ENCODE measurements at places on chromosomes 13 and 19.

DNA sequence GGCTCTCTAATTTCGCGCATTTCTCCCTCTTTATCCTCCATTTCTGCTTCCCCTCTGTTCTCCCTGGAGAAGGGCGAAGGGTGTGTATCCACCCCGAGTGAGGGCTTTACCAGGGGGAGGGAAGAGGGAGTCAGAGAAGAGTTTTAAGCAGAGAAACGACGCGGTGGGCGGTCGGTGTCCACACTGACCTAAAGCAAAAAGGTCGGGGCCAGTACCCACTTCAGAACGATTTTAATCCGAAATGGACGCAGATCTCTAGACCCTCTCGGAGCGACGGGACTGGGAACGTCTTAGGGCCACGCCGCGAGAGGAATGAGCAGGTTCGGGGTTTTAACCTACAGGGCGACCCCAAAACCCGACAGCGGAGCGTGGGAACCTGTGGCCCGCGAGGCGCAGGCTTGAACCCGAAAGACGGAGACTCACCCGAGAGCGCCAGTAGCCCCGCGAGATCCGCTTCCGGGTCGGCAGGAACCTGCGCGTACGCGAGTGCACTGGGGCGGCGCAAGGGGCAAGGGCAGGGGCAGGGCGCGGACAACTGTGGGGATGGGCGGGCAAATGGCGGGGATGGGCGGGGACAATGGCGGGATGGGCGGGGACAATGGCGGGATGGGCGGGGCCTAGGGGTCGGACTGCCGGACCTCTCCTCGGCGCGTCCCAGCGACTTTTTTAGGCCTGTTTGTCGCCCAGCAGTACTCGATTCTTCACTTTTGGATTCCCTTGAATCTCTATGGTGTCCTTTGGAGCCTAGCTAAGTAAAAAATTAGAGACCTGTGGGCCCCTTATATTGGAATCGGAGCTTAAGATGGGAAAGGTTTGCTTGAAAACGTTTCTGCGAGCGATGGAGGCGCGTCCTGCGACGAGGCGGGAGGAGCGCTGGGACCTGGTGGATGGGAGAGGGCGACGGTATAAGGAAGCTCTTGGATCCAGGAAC, at the start of gene ZNF677:
ZNF677 (minus strand) TSS at position 463 of the 931 bp plus-strand sequence. CDS start 3,323 bp downstream, outside the sequence.
- DNase-seq, result peak; percentile 91

- no peak for DNase-seq
These were observed 12.3 kb downstream of the DPF1 start for GRCh38 chr19:38211766-38212165.

DNA sequence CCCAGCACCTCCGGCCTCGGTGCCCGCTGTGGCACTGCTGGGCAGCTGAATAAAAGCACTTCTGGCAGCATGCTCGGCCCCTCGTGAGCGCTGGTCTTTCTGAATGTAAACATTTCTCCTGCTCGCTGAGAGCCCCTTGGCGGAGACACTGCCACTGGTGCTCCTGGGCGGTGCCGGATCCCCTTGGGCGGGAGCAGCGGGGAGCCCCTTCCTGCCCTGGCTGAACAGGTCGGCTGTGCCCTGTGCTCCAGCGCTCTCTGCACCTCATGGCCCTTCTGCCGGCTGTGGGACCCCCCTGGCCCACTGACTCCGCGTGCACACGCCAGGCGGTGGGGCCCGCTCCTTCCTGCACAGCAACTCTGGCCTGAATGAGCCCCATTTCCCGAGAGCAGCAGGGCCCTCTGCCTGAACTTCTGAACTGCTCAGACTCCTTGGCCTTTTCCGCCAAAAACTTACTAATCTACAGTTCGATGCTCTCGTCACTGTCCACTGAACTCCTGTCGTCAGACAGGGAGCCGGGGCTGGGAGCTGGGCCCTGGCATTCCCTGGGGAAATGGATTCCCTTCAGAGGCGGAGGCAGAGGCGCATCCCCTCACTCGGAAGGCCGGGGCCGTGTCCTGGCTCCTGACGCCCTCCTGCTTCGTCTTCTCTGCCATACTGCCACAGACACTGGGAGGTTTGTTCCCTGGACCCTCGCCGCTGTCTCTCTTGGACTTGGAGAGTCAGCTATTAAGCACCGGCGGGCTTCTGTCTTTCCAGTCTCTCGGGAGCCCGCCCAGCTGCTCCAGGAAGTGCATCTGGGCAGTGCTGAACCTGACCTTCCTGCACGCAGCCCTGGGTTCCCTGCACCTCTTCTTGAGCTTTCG, 14.2 kb downstream of the RB1 start:
- no peak for DNase-seq

- peak; percentile 60 for DNase-seq
These were observed 3.8 kb downstream of the BCAT2 start for GRCh38 chr19:48806818-48807589.

- DNase-seq, result no peak
These were observed 7.7 kb upstream of the CDADC1 start for GRCh38 chr13:49240017-49240416.

DNA sequence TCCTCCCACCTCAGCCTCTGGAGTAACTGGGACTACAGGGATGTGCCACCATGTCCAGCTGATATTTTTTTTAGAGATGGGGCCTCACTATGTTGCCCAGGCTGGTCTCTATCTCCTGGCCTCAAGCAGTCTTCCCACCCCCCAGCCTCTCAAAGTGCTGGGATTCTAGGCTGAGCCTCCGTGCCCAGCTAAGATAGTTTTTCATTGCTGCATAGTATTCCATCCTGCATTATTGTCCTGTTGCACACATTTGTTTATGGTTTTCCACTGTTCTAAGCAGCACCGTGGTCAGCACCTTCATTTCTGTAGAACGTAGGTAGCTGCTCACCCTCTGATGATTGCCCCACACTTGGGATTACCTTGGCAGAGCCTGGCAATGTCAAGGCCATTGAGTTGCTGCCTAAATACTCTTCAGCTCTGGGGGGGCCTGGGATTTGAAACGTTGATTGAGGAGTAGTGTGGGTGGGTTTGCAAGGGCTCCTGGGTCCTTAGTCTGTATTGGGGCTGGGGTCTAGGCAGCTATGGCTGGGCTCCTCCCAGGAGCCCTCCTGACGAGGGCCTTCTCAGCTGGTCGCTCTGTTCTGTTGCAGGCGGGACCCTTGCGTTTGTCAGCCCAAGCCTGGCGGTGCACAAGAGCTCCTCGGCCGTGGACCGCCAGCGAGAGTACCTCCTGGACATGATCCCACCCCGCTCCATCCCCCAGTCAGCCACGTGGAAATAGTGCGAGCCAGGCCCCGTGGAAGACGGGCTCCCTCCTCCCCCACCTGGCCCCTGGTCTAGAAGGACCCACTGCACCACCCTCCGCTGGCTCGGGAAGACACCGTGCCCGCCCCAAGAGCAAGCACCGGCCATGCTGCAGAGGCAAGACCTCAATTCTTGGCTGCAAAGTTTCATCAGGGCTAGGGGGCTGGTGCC, 10.3 kb downstream of the TSSK6 start:
- no peak for DNase-seq

GRCh38 chr13:33103457-33103856, 87.2 kb downstream of the KL start:
- DNase-seq, result no peak

DNA sequence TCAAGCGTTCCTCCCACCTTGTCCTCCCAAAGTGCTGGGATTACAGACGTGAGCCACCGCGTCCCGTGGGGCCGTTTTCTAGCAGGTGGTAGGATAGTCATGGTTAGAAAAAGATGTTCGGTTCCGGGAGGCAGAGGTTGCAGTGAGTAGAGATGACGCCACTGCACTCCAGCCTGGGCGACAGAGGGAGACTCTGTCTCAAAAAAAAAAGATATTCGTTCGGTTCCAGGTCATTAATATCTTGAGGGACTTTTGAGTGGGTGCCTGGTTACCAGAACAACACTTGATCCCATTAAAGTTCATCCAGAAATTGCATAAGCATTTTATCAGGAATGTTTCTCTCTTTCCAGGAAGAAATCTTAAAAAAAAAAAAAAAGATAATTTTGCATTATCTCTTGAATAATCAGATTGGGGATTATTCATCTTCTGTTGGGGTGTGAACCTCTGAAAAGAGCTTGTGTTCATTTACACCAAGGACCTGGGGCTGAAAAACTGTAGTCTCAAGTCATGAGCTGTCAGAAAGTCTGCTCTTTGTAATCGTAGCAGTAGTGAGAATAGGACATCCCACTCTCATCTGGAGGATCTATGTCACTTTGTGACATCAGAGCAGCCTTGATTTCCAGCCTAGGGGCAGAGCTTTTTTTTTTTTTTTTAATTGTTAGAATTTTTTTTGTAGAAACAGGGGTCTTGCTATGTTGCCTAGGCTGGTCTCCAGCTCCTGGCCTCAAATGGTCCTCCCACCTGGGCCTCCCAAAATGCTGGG, 1.0 kb upstream of the ETHE1 start:
- no peak for DNase-seq

DNA sequence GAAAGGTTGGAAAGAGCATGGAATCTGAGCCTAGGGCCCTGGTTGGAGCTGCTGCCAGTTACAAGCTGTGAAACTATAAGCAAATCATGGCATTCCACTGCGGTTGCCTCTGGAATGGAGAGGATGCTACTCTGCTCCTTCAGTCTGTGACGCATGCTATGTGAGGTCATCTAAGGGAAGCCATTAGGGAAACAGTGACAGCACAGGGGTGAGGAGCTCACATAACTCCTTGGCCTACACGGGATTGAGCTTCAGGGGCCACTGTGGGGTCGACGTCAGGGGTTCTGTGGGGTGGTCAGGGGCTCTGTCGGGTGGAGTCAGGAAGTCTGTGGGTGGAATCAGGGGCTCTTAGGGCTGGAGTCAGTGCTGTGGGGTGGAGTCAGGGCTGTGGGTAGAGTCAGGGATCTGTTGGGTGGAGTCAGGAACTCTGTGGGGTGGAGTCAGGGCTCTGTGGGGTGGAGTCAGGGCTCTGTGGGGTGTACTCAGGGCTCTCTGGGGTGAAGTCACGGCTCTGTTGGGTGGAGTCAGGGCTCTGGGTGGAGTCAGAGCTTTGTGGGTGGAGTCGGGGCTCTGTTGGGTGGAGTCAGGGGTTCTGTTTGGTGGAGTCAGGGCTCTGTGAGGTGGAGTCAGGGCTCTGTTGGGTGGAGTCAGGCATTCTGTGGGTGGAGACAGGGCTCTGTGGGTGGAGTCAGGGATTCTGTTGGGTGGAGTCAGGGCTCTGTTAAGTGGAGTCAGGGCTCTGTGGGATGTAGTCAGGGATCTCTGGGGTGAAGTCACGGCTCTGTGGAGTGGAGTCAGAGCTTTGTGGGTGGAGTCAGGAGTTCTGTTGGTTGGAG, 35.8 kb upstream of the MEDAG start:
- DNase-seq, result no peak

- DNase-seq, result no peak
These were observed 8.3 kb upstream of the MZF1 start for GRCh38 chr19:58581227-58582141.

DNA sequence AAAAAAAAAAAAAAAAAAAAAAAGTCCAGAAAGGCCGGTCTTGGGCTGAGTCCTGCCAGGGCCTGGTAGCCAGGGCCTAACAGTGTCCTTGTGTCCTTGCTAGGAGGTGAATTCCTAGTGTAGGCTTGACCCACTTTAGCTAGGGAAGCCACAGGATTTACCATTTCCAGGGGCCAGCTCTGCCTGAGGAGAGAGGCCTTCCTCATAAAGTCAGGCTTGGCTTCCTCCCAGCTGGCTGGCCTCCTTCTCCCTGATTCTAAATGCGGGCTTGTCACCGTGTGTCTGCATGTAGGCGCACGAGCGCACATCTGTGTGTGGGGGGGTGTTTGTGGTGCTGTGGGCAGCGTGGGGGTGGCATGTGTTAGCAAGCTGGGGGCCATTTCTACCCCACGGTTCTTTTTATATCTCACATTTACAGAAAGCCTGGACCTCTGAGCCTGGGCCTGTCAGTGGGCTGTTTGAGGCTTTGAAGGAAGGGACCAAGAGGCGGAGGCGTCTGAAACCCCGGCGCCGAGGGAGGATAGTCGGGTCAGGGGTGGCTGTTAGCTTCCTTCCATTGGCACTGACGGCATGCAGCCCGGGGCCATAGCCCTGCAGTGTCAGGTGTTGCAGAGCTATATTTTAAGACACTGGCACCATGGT, 31.7 kb downstream of the IER2 start:
- DNase-seq, result no peak

DNA sequence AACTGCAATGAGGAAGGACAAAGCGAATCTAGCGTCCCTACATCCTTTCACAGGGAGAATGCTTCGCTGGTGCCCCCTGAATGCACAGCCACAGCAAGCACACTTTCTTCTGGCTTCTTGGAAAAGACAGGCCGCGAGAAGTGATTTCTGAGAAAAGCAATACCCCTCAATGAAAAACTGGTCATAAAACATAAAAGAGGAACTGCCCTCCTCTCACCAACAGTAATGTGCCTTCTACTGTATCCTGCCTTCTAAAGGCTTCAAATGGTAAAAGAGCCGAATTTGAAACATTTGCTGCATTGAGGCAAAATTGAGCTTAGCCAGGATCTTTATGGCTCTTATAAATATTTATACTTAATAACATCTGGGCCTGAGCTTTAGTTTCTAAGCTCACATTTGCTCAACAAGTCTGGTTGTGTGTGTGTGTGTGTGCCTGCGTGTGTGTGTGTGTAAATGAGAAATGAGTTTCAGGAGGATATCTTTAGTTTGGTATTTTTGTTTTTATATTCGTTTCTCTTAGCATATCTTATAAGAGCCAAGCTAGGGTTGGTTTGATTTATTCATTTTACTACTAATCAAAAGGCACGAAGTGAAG, 246.1 kb upstream of the MAB21L1 start:
- DNase-seq, result no peak

GRCh38 chr19:44021221-44021620, 4.0 kb upstream of the ZNF222 start:
- DNase-seq, result no peak
